ENCODE measurements at places on chromosomes 2 and 18. TPM values are rescaled to one million over a fixed set of nuclear protein-coding genes. Genes with fewer than 3 reads are reported as not detected.

Gene UBE2F
- 60.7 TPM for polyA plus RNA-seq

Gene AKAIN1
- 444 TPM for polyA plus RNA-seq

Gene ALPG
- not detected for polyA plus RNA-seq

Gene PEX13
- polyA plus RNA-seq: 10.8 TPM

Gene DNAH6
- polyA plus RNA-seq: not detected

Gene TMEM247
- not detected for polyA plus RNA-seq
